NCI-H1694 (cell line): ENCODE measurements at places on chromosomes 12 and 14.
A peak's percentile ranks its signal among the peaks of the same experiment; 100 is the strongest.

GRCh38 chr12:9906873-9907272 lies 25.3 kb downstream of the CLEC2A start:
- no peak for DNase-seq

DNA sequence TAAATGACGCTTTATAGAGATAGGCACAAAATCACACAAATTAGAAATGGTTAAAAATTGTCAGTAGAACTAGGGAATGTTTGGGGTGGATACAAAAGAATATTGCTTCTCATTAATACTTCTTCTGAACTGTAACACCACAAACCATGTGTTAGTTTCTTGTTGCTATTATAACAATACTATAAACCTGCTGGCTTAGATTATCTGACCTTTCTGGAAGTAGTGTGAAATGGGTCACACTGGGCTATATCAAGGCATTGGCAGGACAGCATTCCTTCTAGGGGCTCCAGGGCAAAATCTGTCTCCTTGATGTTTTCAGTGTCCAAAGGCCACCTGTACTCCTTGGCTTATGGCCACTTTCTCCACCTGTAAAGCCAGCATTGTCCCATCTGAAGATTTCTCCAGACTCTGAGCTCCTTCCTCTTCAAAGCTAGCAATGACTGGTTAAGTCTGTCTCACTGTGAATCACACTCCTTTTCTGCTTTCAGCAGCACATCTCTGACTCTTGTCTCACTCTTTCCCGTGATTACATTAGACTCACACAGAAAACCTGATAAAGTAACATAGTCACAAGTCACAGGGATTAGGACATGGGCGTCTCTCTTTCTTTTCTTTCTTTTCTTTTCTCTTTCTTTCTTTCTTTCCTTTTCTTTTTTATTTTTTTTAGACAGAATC lies 86.3 kb downstream of the SLC15A4 start:
- no peak for DNase-seq

DNA sequence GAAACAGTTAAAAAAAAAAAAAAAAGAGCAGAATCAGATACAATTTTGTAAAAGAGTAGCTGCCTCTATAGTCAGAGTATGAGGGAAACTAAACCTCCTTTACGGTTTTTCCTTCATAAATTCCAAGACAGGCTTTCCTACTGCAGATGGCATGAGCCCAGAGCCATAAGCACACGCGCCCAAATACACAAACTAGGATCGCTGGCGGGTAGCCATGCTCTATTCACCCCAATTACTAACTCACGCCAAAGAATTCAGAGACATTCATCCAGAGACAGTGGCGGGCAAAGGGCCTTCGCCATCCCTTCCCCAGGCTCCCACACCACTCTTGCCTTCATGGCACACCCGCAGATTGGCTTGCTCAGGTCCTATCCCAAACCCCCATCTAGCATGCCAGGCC lies 48.2 kb downstream of the MOK start:
- no peak for DNase-seq

GRCh38 chr14:29240066-29240465 lies 473.5 kb downstream of the FOXG1 start:
- no peak for DNase-seq

DNA sequence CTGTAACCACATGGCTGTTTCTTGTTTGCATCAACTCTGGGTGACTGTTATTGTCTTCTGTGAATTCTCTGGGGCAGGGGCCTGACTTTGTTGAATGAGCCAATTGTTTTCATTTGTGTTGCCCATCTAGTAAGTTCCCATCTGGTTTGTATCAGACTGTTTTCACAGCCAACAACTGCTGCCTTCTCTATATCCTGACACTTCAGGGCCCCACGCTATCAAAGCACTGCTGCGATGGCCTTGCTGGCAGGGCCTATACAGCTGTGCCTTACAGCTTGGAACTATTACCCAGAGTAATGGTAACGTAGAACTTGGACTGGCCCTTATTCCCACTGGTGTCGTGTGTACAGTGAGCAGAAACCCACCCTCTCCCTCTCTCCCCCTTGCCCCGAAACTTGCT lies 104.3 kb upstream of the DACT1 start:
- peak; percentile 14 for DNase-seq

DNA sequence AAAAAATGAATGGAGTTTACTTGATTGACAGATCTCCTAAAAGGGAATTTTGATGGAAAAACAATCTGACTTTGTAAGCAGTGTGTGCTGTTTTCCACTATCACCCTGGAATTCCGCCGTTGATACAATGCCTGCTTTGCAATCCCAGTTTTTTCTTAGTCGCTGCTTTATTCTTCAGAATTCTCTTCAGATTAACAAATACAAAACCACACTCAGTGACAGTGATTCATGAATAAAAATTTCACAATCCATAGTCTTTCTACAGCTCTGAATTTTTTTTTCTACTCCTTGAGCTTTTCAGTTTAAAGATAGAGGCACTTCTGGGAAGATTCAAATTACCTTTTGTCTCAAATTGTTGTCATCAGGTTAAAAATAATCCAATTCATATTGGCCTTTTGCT lies 44.6 kb upstream of the KITLG start:
- no peak for DNase-seq

DNA sequence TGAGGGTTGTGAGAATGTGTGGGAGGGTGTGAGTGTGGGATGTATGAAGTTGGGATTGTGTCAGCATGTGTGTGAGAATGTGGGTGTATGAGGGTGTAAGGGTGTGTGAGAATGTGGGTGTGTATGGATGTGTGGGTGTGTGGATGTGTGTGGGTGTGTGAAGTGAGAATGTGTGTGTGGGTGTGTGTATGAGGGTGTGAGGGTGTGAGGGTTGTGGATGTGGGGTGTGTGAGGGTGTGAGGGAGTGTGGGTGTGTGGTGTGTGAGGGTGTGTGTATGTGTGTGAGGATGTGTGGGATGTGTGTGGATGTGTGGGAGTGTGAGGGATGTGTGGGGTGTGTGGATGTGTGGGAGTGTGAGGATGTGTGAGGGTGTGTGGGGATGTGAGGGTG lies 37.0 kb downstream of the TMEM121 start:
- DNase-seq = no peak

GRCh38 chr12:12503384-12504078 lies 59.1 kb downstream of the DUSP16 start:
- DNase-seq = no peak

DNA sequence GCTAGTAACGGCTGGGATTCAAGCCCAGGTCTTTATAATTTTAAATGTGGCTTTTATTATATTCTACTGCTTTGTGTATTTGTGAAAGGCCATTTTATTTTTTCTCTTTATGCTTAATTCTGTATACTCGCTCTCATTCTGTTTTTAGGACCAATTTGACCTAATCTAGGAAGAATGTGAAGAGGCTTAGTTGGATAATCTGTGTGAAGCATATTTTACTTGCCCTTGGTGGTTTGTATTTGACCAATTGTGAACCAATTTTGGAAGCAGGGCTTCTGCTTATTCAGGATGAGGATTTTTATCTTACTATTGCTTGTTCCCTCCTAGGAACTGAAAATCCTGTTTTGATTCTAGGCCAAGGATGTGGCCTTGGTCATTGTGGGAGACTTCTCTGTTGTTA lies 113.1 kb downstream of the TTC6 start:
- DNase-seq = no peak
